Lung microvascular endothelial cell (primary cell): ENCODE measurements at places on chromosomes 4 and X. TPM values are rescaled to one million over a fixed set of nuclear protein-coding genes. Genes with fewer than 3 reads are reported as not detected.

Gene YTHDC1
- total RNA-seq = 16.6 and 28.8 TPM in 2 replicates

Gene PF4V1
- not detected in 2 replicates for total RNA-seq

Gene AREG
- total RNA-seq = under 0.01 and 0.22 TPM in 2 replicates

Gene RAB40A
- under 0.01 TPM in 1 of 2 replicates, not detected in the other for total RNA-seq

- no peak for DNase-seq
Measured at GRCh38 chrX:20382518-20383297, 116.0 kb upstream of the RPS6KA3 start.

GRCh38 chr4:1842339-1842895 is 13.5 kb downstream of the LETM1 start:
- no peak for DNase-seq
